ENCODE measurements at places on chromosomes 11 and 22. TPM values are rescaled to one million over a fixed set of nuclear protein-coding genes. Genes with fewer than 3 reads are reported as not detected.

The OPCML gene
- total RNA-seq, result 0.28 TPM

The SLC37A2 gene
- total RNA-seq, result 4.5 TPM

GRCh38 chr22:17781319-17782031 is 7.2 kb upstream of the BID start:
- H3K4me1 ChIP-seq, result peaks cover 6% of the 10 kb centered on the region
- no peaks in the 10 kb centered on the region for H3K36me3 ChIP-seq
- no peak overlapping the region for H3K4me3 ChIP-seq
- no peak overlapping the region for H3K27ac ChIP-seq
- H3K27me3 ChIP-seq, result peaks cover 14% of the 10 kb centered on the region
- DNase-seq, result peak; percentile 34

- H3K27ac ChIP-seq, result no peak overlapping the region
- DNase-seq, result no peak
- no peaks in the 10 kb centered on the region for H3K27me3 ChIP-seq
- H3K4me3 ChIP-seq, result no peak overlapping the region
- H3K4me1 ChIP-seq, result no peaks in the 10 kb centered on the region
These were observed 323.7 kb downstream of the BRD1 start for GRCh38 chr22:49503896-49504521.

DNA sequence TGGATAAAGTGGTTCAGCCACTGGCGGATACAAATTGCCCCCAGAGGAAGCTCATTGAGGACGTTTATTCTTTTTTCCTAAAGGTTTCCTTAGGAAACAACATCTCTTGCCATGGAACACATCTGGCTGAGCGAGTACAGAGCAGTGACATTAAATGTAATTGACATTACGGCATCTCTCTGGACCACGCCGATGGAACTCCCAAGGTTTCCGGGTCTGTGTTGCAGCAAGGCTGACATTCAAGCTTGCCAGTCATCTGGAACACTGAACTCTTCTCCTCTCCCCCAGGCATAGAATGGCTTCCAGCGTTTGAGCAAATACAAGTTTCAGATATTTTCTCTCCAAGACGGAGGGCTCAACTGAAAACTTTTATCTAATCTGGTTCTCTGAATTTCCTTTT is 42.1 kb downstream of the CLMP start:
- H3K27me3 ChIP-seq, result peaks cover 2% of the 10 kb centered on the region
- peaks cover 29% of the 10 kb centered on the region for H3K4me1 ChIP-seq
- DNase-seq, result no peak
- peaks cover 48% of the 10 kb centered on the region for H3K36me3 ChIP-seq
- H3K4me3 ChIP-seq, result no peak overlapping the region
